Suppressor macrophage treated with lipopolysaccharide for 1 hour (primary cell): ENCODE measurements at places on chromosomes 4 and X.

- peak; percentile 34 for DNase-seq
These were observed 618 bp downstream of the BEND4 start for GRCh38 chr4:42151568-42152506.

GRCh38 chrX:22147214-22147613, 115.1 kb downstream of the PHEX start:
- DNase-seq, result no peak

DNA sequence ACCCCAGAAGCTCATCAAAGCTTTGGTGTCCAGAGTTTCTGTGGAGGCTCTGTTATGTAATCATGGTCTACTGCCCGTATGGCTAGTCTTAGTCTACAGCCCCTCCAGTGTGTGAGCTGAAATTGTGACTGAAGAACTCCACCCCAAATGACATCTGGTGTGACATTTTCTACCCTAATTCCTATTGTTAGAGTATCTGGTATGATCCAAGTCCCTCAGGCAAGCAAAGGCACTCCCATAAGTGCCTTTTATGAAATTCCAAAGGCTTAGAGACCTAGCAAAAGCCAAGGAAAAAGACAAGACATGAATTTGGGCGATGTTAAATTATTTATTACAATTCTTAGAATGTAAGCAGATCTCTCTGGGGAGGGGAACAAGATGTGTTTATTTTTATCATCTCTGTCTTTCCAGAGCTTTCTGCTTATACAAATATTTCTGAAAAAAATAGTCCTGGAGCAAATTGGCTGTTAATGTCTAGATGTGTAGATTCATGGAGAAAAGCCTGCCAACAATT, 417.4 kb downstream of the CCSER1 start:
- DNase-seq, result no peak

DNA sequence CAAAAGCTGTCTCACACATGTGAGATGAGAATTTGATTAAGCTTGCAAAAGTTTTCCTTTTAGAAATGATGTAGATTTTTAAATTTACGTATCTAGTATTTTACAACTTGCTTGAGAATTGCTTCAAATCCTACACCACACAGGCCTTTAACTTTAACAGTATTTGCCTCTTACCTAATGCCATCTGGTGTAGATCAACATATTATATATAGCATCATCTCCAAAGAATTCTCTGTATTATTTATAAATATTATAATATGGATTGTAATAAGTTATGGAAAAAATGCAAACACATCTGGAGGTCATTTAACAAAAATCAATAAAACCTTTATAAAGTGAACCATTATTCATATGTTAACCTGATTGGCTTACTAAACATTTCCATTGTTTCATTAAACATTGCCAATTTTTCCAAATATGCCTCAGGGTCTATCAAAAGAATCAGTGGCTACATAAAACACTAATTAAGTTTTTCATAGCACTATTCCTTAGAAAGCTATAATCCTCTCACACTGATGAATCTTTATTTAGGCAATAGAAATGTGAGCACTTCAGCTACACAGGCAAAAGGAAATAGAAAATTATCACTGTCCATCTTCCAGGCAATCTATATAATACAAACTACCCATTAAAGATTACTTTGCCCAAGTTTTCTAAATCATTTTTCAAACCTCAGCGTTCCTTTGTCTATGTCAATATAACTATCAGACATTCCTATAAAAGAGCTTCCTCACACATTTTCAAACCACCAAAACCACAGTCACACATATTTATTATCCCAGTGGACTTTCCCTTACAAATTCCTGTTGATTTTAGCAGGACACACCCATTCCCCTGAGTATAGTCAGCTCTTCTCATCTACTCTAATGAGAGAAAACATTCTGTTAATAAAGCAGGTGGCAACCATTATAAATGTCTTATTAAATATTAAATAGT, 83.5 kb upstream of the INTU start:
- no peak for DNase-seq

DNA sequence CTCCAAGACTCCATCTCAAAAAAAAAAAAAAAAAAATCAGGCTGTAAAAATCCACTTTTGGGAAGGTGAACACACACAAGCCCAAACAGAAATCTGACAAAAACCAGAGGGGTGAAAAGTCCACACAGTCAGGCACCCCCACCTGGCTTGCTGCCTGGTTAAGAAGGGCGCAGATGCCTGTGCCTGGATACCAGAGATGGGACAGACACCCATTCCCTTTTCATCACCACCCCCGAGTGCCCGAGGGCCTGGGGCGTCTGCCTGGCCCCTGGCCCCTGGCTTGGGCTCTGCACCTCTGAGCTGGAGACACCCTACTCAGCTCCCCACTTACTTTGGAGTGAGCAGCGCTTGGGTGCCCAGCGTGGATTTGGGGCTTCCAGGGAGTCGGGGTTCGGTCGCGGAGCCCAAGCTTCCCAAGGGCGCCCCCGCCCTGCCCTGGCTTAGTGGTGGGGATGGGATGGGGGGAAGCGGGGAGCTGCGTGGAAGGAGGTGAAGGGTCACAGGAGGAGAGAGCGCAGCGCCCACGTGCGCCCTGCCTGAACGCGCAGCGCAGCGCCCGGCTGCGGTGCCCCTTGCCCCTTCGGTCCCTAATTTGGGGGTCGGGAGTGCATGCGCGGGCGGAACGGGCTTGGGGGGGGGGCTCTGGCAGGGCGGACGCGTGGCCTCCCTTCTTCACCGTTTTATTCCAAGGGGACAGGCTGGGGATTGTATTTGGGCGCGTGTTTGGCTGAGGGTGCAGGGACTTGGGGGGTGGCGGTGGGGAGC, 11.3 kb downstream of the SHOX start:
- DNase-seq, result no peak

DNA sequence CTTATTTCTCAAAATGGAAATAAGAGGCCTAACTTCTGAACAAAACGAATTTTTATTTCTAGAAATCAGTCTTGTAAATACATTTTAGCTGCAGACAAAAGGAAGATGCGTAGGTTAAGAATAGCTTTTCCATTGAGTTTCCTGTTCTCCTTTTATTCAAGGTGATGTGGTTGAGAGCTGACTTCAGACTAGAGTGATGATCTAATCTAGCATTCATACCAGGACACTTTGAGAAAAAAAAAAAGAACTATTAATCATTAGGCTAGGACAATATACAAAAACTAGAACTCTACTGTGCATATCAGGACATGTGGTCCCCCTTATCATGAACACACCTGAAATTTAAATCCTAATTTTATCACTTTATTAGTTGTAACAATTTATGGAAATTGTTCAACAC, 884.5 kb upstream of the EPHA5 start:
- DNase-seq, result no peak

DNA sequence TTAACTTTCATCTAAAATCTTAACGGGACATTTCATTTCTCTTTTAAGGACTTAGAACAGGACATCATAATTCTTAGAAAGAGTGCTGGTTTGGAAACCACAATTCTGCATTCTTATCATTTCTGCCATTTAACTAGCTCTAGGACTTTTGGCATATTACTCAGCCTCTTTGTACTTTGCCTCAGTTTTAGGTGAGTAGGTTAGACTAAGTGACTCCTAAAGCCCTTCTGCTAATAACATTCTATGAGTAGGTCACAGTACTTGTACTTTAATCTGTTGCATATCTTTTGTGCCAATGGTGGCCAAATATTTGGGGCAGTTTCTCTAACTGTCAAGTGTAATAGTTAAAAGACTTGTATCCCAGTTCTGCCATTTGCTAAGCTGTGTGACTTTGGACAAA, 115.4 kb upstream of the NUDT6 start:
- DNase-seq, result no peak

DNA sequence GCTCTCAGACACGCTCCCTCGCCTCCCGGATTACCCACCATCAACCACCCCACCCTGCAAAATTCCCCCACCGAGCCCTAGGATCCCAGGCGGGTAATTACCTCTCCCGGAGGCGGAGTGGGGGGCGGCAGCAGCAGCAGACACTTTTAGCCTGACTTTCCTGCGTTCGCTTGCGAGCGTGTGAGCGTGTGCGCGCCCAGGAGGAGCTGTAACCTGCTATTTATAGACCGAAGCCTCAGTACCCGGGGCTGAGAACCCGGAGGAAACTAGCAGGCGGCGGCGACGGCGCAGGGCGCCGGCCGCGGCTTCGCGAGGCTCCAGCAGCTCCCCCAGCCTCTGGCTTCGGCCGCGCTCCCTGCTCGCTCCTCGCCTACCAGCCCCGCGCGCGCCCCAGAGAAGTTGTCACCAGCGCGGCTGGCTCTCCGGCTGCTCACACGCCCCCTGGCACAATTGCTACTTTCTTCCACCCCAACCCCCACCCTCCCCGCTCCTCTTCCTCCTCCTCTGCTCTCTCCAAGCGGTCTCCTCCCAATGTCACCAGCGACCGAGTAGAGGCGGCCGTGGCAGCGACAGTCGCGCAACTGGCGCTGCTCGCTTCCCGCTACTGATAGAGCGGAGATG, at the start of gene INPP4B:
Gene INPP4B (minus strand): TSS at position 194 of the 621 bp plus-strand sequence.
- peak; percentile 69 for DNase-seq

- DNase-seq, result no peak
These were observed 186.7 kb downstream of the TENM3 start for GRCh38 chr4:182429896-182430295.

DNA sequence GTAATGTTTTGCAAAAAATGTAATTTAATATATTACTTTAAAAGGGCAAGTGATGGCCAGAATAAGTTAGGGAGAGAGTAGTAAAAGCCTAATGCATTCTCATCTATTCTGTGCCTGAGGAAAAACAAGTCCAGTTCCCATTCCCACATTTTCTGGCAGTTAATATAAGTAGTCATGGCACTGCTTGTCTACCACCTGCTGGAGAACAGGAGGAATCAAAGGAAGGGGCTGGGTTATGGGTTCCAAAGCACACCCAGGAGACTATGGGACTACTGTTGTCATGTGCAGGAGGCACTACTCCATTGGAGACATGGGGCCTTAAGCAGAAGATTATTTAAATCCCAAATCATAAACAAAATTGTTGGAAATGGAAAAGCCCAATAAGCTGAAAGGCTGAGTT, 2618.6 kb downstream of the ARAP2 start:
- no peak for DNase-seq

DNA sequence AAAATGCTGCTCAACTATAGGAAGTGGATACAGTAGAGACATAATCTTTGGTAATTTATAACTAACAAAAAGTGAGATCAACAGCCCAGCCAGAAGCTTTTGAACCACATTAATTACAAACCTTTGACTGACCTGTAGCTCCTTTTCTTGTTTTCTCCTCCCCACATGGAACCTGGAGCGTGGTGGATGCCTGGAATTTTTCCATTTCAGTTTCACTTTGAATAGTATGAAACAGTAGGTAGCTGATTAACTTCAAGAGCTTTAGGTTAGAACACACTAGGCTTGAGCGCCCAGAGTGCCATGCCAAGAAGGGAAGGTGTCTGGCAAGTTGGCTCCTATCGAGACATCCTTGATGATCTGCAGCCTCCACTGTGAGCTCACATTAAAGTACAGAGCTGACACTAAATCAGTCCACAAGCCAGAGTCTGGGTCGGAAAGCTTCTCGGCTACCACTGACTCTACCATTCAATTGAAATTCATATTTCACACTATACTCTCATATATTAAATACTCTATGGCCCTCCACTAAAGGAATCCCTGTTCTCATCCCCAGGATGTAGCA, 143.4 kb downstream of the GLRA2 start:
- no peak for DNase-seq

DNA sequence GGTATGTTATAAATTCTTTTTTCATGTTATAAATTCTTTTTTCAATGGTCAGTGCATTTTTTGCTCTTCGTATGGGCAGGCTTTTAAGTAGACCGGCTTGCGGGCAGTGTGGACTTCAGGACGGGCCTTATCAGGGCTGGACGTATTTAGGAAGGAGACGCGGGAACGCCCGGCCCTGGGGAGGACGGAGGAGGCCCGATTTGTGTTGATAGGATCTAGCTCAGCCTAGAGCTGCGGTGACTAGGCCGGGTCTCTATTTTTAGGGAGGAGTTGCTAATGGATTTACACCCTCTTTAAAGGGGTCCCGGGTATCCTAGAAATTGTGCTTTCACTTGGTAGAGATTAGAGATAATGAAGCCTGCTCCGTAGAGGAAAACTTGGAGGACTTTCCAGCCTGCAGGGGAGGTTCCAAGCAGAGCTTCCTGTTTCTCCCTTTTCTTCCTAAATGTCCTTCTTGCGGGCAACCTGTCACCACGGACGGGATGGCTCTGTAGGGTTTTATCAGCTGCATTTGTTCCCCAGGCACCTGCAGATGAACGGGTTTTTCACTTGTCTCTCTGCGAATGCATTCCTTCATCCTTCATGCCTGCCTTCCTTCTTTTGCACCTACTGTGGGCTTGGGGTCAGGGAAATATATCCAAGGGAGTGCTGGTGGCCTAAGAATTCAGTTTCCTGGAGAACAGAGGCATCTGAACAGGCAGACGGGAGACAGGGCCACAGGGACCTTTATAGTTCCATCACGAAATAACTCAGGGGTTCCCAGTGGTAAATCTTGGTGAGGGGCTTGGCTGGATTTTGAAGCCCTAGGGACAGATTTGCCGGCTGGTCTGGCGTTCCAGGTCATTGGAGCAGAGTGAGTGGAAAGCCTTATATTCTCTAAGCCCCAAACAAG, 1.4 kb downstream of the CD99 start:
- peak; percentile 75 for DNase-seq

- no peak for DNase-seq
These were observed 525.5 kb upstream of the BOD1L1 start for GRCh38 chr4:14152834-14153519.

DNA sequence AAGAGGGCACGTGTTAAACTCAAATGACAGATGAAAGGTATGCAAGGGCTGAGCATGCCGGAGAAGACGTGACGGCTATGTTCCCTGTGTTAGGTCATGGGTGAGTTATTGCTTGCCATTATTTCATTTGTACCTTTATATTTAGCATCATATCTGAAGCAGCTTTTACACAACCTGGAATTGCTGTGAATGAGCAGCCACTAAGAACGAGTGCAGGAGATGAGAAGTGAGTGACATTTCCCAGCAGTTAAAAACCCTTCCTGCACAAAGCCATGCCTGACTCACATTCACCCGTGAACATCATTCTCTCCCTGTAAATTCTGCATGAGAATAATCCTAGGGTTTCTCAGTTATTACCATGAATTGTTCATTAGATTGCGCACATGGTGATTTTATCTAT, 433.2 kb upstream of the ZFP42 start:
- DNase-seq, result no peak

DNA sequence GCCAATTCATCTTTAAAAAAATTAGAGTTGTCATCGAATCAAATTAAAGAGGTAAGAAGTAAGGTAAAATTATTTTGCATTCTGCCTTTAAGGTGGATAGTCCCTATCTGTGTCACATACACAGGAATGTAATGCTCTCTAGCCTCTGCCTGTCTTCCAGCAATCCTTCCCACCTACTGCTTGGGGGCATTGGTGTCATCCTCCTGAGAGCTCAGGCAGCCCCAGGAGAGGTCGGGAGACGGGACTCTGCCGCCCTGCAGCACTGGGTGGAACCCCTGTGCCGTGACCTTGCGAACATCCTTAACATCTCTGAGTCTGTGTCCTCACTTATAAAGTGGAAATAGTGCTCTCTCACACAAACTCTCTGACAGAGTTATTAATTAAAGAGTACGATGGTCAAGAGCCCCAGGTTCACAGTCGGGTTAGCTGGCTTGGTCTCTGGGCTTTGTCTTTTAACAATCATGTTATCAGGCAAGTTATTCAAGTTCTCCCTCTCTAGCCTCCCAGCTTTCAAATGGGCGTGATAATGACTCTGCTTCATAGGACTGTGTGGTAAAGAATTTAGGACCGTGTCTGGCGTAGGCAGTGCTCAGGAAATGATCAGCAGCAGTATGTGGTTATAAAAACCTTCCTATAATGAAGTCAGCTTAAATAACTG, 10.2 kb downstream of the TLR3 start:
- no peak for DNase-seq

- no peak for DNase-seq
These were observed 202.7 kb downstream of the OR13H1 start for GRCh38 chrX:131746491-131746968.
